ENCODE measurements at places on chromosomes 5 and 9.
A peak's percentile ranks its signal among the peaks of the same experiment; 100 is the strongest.

- no peak for DNase-seq
These were observed 126.8 kb downstream of the TMEM174 start for GRCh38 chr5:73299665-73300336.

GRCh38 chr9:99305820-99306811 lies 84.0 kb downstream of the SEC61B start:
- DNase-seq: no peak

DNA sequence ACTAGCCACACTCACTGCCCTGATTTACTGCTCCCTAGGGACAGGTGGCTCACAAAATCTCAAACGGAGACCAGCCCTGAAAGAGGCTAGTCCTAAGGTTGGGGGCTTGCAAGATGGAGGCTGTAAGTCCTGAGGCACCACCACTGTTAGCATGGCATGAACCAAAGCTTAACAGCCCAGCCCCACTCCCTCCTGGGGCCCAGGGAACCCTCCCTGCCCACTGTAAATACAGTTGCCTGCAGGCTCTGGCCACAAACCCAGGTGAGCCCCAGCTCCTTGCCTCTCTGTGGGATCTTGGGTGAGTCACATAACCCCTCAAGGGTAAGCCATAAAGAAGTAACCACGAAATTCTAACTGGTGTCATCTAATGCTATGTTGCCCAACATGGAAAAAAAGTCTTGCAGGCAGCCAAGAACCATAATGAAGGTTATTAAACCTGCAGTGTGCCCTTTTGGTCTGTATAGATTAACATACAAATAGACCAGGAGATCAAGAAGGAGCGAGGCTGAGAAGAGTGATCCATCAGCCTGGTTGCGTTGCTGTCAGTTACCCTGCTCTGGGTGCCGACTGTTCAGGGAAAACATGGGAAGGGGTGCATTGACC lies 1.7 kb upstream of the POMT1 start:
- DNase-seq: no peak

DNA sequence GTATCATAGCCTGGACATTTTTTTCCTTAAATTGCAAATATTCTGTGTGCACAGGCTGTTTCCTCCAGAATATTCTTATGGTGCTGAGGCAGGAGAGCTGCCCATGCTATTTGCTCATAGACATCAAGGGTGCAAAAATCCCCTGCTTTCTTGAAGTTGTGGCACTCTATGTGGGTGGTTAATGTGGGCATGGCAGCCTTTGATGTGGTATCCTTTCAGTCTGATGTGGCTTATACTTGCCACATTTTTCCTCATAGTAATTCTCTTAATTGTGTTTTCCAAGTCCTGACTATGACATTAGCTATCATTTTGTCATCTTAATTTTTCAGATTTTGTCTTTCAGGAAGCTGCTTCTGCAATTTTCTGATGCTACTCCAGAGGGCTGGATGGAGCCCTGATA lies 353.3 kb downstream of the YTHDC2 start:
- no peak for DNase-seq

DNA sequence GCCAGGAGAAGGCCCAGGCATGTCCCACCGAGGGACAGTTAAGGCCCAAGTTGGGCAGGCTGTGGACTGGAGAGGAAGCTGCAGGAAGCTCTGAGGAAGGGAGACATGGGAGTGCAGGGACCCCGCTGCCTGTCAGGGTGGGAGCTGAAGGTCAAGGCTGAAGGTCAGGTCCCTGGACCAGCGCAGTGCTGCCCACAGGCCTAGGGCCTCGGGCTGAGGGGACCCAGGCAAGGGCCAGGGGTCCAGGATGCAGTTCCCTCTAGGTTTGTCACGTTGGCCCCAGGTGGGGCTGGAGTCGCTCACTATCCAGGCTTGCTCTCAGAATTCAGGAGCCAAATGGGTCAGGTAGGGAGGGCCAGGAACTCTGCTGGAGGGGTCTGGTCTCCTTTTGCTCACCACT lies 76.7 kb upstream of the STXBP1 start:
- no peak for DNase-seq

DNA sequence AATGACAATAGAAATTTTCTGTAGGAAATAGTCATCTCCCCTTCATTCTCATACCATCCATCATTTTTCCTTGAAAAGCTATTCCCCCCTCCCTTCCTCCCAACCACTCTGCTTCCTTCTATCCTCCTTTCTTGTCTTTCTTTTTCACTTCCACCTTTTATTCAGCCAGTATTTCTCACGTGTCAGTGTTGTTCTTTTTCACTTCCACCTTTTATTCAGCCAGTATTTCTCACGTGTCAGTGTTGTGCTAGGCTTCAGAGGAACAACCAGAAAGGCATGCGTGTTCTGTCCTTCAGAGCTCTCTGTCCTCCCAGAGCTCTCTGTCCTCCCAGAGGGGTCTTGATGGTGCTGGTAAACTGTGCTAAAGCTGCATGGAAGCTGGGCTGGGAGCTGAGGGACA lies 419.6 kb downstream of the GADD45G start:
- no peak for DNase-seq

- DNase-seq: no peak
These were observed 182.3 kb downstream of the C9orf152 start for GRCh38 chr9:110025551-110026170.

DNA sequence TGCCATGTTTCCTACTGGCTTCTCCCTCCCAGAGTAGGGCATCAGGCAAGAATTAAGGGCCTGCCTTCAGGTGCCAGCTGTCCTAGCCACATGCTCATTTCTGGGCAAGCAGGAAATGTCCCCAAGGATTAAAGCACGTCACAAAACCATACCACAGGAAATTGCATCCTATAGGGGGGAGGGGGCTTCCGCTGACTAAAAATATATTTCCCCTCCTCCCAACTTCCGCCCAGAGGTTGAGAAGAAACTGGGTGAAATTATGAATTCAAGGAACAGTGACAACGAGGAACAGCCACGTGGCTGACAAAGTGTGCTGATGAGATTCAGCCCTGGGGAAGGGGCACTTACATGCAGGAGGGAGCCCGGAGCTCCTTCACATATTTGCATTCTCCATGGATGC lies 4.1 kb downstream of the HBEGF start:
- DNase-seq: no peak

DNA sequence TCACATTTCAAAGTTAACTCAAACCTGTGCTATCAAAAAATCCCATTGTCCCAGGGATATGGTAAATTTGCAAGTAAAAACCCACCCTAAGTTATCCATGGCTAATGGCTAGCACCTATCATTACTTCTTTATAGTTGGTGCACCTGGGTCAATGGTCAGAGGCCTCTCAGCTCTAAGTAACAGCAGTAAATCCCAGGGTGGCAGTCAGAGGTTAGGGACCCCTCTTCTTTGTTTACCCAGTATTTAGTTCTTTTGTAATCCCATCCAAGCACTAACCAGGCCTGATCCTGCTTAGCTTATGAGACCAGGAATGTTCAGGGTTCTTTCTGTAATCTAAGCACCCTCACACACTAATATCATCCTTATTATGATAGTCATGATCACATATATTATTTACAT lies 52.1 kb upstream of the WWC1 start:
- no peak for DNase-seq

- DNase-seq: no peak
These were observed 108.5 kb downstream of the ARHGAP26 start for GRCh38 chr5:142878638-142879037.

- DNase-seq: peak; percentile 42
These were observed 83.5 kb upstream of the MINAR2 start for GRCh38 chr5:129664336-129664937.

DNA sequence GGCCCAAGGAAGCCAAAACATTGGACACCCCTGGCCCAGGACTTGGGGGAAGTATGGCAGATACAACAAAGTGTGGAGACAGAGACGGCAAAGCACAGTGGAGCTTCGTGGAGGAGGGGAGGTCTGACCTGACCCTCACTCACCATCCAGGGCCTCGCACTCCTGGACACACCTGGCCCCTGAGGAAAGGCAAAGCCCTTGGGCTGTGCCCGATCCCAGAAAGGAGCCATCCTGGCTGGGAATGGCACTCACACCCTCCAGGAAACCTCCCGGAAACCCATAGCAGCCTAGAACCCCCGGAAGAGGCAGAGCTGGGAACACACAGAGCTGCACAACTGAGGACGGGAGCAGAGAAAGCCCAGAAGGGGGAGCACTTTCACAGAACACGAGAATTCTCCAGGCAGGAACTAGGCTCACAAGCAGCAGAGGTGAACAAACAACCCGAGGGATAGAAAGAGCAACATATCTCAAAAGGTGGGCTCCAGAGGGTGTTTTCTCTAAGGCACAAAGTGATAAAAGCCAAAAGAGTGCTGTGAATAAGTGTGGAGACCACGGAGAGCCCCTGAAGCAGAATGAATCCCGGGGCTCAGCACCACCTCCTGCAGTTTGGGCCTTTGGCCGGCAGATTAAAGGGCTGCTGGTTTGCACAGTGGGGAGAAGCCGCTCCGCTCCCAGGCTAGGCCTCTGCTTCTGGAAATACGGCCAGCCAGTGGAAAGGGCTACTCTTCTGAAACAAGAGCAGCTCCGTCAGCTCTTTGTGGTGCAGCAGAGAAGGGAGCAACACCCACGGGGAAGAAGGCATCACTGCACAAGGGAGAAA lies 108.2 kb downstream of the UBE2R2 start:
- peak; percentile 19 for DNase-seq

DNA sequence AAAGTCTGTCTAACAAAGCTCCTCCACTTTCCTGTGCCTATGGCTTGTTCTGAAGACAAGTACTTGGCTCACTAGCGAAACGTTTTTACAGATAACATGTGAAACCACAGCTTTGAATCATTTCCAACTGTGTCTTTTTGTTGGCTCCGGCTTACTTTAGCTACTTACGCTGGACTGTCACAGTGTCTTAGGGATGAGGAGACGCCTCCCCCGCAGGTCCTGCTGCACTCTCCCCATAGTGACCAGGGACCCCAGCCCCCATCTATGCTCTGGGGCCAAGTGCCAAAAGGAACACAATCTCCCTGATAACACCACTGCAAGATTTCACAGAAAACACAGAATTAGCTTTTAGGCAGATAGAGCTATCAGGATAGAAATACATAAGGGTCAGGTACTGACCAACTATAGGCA lies 219.1 kb downstream of the ADAMTS6 start:
- no peak for DNase-seq

DNA sequence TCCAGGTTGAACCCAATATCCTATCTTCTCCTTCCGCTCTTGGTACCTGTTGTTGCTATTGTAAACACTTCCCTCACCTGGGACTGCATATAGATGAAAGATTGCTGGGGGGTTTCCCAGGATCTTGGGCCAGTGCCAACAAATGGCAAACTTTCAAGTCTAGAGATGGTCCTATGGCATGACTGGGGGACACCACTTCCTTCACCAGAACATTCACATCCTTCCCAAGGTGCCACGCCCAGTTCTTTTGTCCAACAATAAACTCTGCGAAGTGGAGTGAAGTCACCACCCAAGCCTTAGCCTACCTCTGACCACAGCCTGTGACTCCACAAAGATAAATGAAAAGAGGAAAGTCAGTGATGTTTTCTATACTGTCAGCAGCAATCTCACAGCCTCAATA lies 34.4 kb downstream of the DOCK8 start:
- DNase-seq: no peak

- no peak for DNase-seq
These were observed 74.9 kb downstream of the GTF3C4 start for GRCh38 chr9:132744881-132745755.

GRCh38 chr5:143892908-143893307 lies 80.9 kb downstream of the HMHB1 start:
- no peak for DNase-seq

- no peak for DNase-seq
These were observed 347.5 kb downstream of the ZSWIM6 start for GRCh38 chr5:61679562-61679961.

DNA sequence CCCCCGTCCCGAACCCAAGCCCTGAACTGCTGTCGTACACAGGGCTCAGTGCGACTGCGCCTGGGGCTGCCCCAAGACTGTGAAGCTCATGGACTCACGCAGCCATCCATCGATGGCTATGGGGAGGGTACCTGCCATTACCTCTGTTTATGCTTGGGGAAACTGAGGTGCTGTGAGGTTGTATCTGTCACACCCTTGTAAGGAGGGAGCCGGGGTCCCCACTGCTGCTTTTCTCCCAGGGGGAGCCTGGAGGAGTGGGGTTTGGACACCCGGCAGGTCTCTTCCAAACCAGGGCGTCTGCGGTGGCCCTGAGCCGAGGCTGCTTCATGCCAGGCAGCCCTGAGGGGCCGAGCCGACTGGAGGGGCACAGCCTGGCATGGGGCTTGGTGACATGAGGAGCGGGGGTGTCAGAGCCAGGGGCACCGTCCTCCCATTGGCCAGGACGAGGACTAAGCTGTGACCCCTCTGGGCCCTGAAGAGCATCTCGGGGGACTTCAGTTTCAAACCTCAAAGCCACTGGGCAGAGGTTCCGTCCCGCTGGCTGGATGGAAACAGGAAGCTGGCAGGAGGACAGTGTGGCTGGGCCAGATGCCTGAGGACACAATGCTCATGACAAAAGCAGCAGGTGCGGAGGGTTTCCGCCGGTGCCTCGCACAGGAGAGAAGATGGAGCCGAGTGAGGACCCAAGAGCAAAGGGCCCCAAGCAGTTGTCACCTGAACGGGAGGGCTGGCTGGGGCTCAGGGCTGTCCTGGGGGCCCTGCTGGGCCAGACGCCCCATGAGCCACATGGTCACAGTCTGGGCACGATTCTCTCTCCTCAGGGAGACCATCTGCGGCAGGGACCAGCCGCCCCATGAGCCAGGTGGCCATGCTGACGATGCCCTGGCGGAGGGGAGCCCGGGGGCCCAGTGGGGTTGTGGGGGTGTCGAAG lies 54.4 kb upstream of the EXOC3 start:
- DNase-seq: peak; percentile 34

All from SJSA1 (cell line).